ENCODE measurements at places on chromosomes 5 and 9. TPM values are rescaled to one million over a fixed set of nuclear protein-coding genes. Genes with fewer than 3 reads are reported as not detected.

CTNND2 gene
- total RNA-seq, result not detected

SHC3 gene
- not detected for total RNA-seq

TEX48 gene
- 1.7 TPM for total RNA-seq

TSLP gene
- total RNA-seq, result 0.18 TPM

DNA sequence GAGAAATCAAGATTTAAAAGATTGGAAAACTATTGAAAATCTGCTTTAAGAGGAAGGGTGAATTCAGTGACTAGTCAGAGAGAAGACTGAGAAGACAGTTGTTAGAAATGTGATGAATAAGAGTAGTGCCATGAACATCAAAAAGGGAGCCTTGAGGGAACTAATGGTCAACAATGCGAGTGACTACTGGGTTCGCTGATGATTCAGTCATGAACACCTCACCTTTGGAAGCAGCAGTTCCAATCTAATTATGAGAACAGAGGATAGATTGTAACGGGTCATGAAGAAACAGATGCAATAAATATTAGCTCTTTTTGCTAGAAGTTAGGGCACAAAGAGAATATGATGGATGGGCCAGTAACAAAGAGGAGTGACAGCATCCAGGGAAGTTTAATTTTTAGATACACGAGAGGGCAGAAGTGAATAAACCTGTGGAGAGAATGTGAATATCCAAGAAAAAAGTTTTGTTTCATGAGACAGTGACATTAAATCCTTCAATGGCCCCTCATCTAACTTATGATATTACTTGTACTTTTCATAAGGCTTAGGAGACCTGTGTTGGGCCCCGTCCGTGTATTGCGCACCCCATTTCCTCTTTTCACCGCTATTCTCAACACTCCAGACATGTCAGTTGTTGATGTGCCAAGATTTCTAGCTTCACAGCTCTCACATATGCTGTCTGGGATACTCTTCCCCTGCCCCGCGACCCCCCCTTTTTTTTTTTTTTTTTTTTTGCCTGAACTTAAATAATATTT, 23.5 kb upstream of the IFNE start:
- no peak overlapping the region for H3K27ac ChIP-seq
- peaks cover 9% of the 10 kb centered on the region for H3K4me1 ChIP-seq
- H3K36me3 ChIP-seq, result no peaks in the 10 kb centered on the region
- no peaks in the 10 kb centered on the region for H3K27me3 ChIP-seq
- DNase-seq, result no peak

GRCh38 chr5:155106221-155106620, 92.7 kb downstream of the KIF4B start:
- H3K27ac ChIP-seq, result no peak overlapping the region
- DNase-seq, result no peak
- H3K27me3 ChIP-seq, result no peaks in the 10 kb centered on the region
- no peaks in the 10 kb centered on the region for H3K4me1 ChIP-seq
- H3K4me3 ChIP-seq, result no peak overlapping the region

GRCh38 chr5:4372481-4372880, 767.6 kb upstream of the ADAMTS16 start:
- H3K27ac ChIP-seq, result no peak overlapping the region
- no peaks in the 10 kb centered on the region for H3K4me1 ChIP-seq
- H3K36me3 ChIP-seq, result no peaks in the 10 kb centered on the region
- no peak for DNase-seq

DNA sequence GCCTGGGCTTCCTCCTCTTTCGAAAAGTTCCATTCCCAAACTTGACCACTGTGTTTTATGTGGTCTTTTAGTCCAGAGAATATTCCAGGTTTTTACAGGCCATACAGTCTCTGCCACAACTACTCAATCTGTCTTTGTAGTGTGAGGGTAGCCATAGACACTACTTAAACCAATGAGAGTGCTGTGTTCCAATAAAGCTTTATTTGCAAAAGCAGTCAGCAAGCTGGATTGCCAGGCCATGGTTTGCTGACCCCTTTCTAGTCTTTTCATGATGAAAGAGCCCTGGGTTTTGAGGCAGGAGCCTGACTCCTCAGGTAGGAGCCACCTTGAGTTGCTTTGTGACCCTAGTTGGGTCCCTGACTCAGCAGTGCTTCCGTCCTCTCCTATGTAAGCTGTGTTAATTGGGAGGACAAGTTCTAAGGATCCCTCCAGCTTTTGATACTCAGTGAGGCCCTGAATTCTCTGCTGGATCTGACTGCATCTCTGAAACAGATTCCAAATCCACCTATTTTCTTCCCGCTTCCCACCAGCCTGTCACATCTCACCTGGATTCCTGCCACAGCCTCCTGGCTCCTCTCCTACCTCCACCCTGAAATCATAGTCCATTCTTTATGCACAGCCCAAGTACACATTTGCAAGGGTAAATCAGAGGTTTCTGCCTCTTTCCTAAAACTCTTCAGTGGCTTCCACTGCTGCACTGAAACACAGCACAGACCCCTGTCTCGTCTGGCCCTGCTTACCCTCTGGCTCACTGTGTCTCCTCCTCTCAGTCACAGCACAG, 13.5 kb downstream of the GALNT10 start:
- H3K36me3 ChIP-seq, result peaks cover 12% of the 10 kb centered on the region
- no peak for DNase-seq
- no peak overlapping the region for H3K4me3 ChIP-seq
- H3K27ac ChIP-seq, result peak overlapping the region; percentile 82

- no peaks in the 10 kb centered on the region for H3K4me1 ChIP-seq
- H3K27me3 ChIP-seq, result no peaks in the 10 kb centered on the region
- no peak overlapping the region for H3K4me3 ChIP-seq
- no peak overlapping the region for H3K27ac ChIP-seq
- no peaks in the 10 kb centered on the region for H3K36me3 ChIP-seq
- DNase-seq, result peak; percentile 41
Observed at GRCh38 chr5:101678481-101679193, 617.4 kb downstream of the SLCO4C1 start.

GRCh38 chr5:31415009-31415923, 116.6 kb downstream of the DROSHA start:
- no peak overlapping the region for H3K27ac ChIP-seq
- no peak overlapping the region for H3K4me3 ChIP-seq

GRCh38 chr5:139460455-139460854, 2.1 kb downstream of the ECSCR start:
- peak overlapping the region; percentile 46 for H3K27ac ChIP-seq
- peaks cover 50% of the 10 kb centered on the region for H3K4me1 ChIP-seq
- H3K27me3 ChIP-seq, result peaks cover 15% of the 10 kb centered on the region
- H3K4me3 ChIP-seq, result no peak overlapping the region
- DNase-seq, result no peak

- no peaks in the 10 kb centered on the region for H3K27me3 ChIP-seq
- peak overlapping the region; percentile 97 for H3K27ac ChIP-seq
- DNase-seq, result peak; percentile 81
- H3K36me3 ChIP-seq, result peaks cover 42% of the 10 kb centered on the region
- peak overlapping the region; percentile 99 for H3K4me3 ChIP-seq
Observed at GRCh38 chr5:100901821-100902341, 1.2 kb downstream of the ST8SIA4 start.

DNA sequence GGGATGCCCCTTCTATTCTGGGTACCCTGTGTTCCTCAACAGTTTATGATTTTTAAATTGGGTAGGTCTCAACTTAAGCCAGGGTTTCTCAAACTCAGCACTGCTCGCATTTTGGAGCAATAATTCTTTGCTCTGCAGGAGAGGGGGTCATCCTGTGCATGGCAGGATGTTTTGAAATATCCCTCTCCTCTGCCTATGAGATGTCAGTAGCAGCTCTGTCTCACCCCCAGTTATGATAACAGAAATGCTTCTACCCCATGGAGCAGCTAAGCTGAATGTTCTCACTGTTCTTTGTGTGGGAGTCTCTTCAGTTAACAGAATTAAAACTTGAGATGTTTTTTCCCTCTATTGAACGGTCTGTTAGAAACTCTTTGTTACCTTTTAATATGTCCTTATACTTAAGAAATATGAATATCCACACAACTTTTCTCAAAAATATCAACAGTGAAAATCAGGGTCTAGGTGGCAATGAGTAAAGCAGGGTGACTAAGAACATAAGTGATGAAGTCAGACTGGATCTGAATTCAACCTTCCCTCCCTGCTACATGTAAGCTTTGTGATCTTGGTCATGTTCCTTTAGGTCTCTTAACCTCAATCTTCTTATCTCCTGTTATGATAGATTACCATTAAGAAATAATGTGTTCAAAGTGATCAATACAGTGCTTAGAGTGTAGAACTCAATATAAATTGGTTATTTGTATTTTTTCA, 89.0 kb downstream of the CAMK4 start:
- no peak overlapping the region for H3K4me3 ChIP-seq
- DNase-seq, result no peak
- no peaks in the 10 kb centered on the region for H3K27me3 ChIP-seq
- H3K4me1 ChIP-seq, result peaks cover 13% of the 10 kb centered on the region
- H3K36me3 ChIP-seq, result peaks cover 16% of the 10 kb centered on the region

DNA sequence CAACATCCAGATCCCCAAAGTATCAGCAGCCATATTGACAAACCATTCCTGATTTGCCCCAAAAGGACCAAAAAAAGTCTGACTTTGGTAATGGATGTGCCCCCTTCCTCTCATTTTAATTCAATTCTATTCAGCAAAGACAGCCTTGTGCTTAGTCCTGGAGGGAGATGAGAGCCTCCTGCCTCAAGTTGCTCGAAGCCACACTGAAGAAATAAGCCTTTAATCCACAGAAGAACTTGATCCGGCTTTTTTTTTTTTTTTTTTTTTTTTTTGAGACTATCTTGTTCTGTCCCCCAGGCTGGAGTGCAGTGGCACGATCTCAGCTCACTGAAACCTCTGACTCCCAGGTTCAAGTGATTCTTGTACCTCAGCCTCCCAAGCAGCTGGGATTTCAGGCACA, 8.4 kb upstream of the PAX5 start:
- no peak overlapping the region for H3K4me3 ChIP-seq
- H3K27ac ChIP-seq, result no peak overlapping the region
- peaks cover 10% of the 10 kb centered on the region for H3K4me1 ChIP-seq
- DNase-seq, result no peak
- H3K36me3 ChIP-seq, result peaks cover 3% of the 10 kb centered on the region
- H3K27me3 ChIP-seq, result peaks cover 72% of the 10 kb centered on the region

DNA sequence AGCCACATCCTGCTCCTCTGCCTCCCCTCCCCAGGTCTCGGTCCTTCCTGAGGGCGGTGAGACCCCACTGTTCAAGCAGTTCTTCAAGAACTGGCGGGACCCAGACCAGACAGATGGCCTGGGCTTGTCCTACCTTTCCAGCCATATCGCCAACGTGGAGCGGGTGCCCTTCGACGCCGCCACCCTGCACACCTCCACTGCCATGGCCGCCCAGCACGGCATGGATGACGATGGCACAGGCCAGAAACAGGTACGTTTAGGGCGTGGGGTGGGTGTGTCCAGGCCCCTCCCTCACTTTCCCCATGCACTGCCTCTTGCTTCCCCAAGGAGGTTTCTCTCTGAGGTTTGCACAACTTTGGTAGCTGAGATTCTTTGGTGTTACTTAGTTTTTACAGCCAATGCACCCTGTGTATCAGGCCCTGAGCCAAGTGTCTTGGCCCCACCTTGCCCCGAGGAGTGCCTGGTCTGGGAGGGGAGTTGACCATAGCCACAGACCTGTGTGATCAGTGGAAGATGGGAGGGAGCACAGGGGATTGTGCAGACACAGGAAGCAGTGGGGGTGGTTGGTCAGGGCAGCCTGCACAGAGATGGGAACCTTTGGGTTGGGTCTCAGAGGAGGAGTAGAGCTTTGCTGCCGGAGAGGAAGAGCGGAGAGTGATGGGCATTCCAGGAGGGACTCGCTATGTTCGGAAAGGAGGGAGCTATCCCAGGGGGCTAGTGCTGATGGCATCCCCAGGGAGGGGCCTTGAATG, 50.8 kb downstream of the GSN start:
- peaks cover 30% of the 10 kb centered on the region for H3K4me1 ChIP-seq
- no peak overlapping the region for H3K27ac ChIP-seq
- no peaks in the 10 kb centered on the region for H3K27me3 ChIP-seq
- H3K4me3 ChIP-seq, result no peak overlapping the region

DNA sequence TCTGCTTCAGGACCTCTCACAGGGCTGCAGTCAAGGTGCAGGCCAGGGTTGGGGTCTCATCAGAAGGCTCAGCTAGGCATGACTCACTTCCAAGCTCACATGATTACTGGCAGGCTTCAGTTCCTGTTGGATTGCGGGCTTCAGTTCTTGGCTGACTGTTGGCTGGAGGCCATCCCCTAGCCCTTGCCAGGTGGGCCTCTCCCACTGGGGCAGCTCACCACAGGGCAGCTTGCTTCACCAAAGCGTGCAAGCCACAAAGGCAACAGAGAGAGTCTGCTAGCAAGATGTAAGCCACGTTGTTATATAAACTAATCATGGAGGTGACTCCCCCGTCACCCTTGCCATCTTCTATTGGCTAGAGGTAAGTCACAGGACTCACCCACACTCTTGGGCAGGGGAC, 14.4 kb downstream of the CPLX2 start:
- H3K4me1 ChIP-seq, result no peaks in the 10 kb centered on the region
- H3K27me3 ChIP-seq, result no peaks in the 10 kb centered on the region
- no peak overlapping the region for H3K27ac ChIP-seq
- H3K4me3 ChIP-seq, result no peak overlapping the region
- no peaks in the 10 kb centered on the region for H3K36me3 ChIP-seq

DNA sequence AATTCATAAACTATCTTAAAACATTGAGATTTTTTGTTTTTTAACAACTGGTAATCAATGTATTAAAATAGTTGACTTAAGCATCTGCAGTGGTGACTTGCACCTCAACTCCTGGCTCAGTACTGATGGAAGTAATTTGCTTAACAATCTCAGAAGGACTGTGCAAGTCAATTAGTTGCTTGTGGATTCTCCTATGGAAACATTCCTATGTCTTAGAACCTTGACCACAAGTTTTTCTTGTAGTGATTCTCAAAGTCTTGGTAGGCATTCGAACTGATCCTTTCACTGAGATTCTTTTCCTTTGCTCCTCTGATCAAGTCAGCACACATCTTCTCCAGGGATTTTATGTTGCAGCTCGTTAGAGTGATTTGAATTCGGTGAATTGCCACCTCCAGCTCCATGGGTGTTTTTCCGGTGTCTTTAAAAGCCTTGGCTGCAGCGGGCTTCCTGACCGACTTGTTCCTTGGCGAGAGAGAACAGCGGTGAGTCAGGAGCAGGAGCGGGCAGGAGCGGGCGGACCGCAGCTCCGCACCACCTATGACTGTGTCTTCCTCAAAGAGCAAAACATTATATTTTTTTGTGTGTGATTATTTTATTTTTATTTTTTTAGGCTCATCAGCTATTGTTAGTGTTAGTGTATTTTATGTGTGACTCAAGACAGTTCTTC, 21.1 kb downstream of the HMGXB3 start:
- no peak for DNase-seq
- H3K27me3 ChIP-seq, result no peaks in the 10 kb centered on the region
- H3K4me3 ChIP-seq, result no peak overlapping the region
- peak overlapping the region; percentile 46 for H3K27ac ChIP-seq

GRCh38 chr9:73129941-73130685, 21.6 kb upstream of the ANXA1 start:
- no peaks in the 10 kb centered on the region for H3K27me3 ChIP-seq
- H3K4me3 ChIP-seq, result no peak overlapping the region
- DNase-seq, result no peak
- peaks cover 1% of the 10 kb centered on the region for H3K36me3 ChIP-seq
- no peak overlapping the region for H3K27ac ChIP-seq
- H3K4me1 ChIP-seq, result peaks cover 24% of the 10 kb centered on the region

DNA sequence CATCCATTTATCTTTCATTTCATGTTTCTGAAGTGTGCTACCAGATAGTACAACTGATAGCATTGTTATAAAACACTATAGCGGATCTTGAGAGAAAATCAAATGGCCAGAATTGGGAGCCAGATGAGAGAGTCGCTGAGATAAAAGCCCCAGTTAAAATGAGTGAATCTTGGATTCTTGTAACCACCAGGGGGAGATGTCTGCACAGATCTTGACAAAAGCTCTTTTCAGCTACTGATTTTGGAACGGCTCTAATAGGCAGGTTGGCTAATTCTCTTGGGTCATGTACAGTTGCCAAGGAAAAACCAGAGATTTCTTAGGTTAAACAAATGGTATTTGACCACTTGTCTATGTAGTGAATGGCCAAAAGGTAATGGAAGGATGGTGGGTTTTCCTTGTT, 21.7 kb downstream of the F2RL2 start:
- H3K27me3 ChIP-seq, result no peaks in the 10 kb centered on the region

All from activated CD8-positive, alpha-beta T cell treated with anti-CD3 and anti-CD28 coated beads, Interleukin-2, amount 10 ng/mL, durations not matched to agents 7 days and 5 days (primary cell).